H1 (cell line): ENCODE measurements at places on chromosomes 2 and 18. TPM values are rescaled to one million over a fixed set of nuclear protein-coding genes. Genes with fewer than 3 reads are reported as not detected.
A peak's percentile ranks its signal among the peaks of the same experiment; 100 is the strongest.

Gene KCNG2
- polyA plus RNA-seq: 0.71 and 0.74 TPM in 2 replicates

Gene DPP4
- 1.0 and 1.3 TPM in 2 replicates for polyA plus RNA-seq

Gene FAM110C
- polyA plus RNA-seq: 3.4 and 4.8 TPM in 2 replicates

Gene LRPPRC
- polyA plus RNA-seq: 43.4 and 43.8 TPM in 2 replicates

Gene CDCA7
- 62.2 and 64.4 TPM in 2 replicates for polyA plus RNA-seq

Gene PDIA6
- 140 and 181 TPM in 2 replicates for polyA plus RNA-seq

Gene STEAP3
- polyA plus RNA-seq: 27.9 and 40.1 TPM in 2 replicates

Gene PSTPIP2
- 0.93 and 1.8 TPM in 2 replicates for polyA plus RNA-seq

DNA sequence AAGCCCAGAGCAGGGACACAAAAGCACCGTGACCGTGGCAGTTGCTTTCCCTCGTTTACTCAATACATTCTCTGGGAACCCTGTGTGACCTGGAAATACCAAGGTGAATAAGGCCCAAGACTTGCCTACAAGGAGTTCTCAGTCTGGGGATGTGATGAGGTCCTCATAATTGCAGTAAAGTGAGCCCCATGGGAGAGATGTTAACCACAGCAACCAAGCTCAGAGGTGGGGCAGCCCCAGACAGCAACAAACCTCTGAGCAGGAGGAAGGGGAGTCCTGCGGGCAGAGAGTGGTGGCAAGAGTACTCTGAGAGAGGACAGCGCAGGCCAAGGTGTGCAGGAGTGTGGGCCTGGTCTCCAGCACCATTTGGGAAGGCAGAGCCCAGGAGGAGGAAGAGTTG is 91.6 kb downstream of the TTC32 start:
- DNase-seq: no peak
- no peaks in the 10 kb centered on the region for H3K4me1 ChIP-seq
- no peaks in the 10 kb centered on the region for H3K36me3 ChIP-seq
- no peak overlapping the region for H3K27ac ChIP-seq
- no peak overlapping the region for H3K4me3 ChIP-seq

DNA sequence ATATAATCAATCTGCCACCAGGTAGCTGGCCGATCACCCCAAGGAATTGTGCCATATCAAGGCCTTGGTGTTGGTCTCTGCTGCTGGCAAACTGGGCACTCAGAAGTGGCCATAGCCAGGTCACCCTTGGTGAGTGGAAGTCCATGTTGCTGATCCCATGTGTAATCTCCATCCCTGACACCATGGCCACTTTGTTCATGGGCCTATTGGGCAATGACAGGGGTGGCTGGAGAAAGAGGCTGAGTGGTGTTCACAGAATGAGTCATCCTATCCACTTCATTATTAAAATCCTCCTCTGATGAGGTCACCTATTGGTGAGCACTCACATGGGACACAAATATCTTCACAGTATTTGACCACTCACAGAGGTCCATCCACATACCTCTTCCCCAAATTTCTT is 26.7 kb upstream of the CD226 start:
- H3K27me3 ChIP-seq: no peaks in the 10 kb centered on the region
- H3K4me1 ChIP-seq: no peaks in the 10 kb centered on the region
- no peak overlapping the region for H3K4me3 ChIP-seq
- no peak for DNase-seq

DNA sequence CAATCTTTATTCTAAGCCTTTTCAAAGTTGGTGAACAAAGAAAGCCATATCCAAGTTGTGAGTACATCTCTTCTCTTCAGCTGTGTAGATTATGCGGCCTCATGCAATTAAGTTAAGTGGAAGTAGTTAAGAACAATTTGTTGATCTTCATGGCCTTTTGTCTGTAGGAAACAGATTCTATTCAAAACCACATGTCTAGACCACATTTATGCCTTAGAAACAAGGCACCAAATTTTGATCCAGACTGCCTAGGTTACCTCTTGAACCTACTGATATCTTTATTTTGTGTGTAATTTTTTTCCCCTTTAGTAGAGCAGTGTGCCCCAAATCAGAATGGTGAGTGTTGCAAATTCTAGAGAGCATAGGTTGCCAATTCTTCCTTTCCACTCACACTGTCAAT is 101.6 kb upstream of the CERS6 start:
- DNase-seq: no peak
- H3K27me3 ChIP-seq: no peaks in the 10 kb centered on the region
- no peak overlapping the region for H3K4me3 ChIP-seq

GRCh38 chr2:72545790-72546189 is 280.0 kb downstream of the EXOC6B start:
- H3K4me1 ChIP-seq: no peaks in the 10 kb centered on the region
- no peaks in the 10 kb centered on the region for H3K27me3 ChIP-seq
- no peak for DNase-seq
- no peak overlapping the region for H3K4me3 ChIP-seq
- H3K36me3 ChIP-seq: no peaks in the 10 kb centered on the region
- H3K27ac ChIP-seq: no peak overlapping the region

GRCh38 chr2:162333968-162334367 is 10.0 kb upstream of the GCA start:
- H3K36me3 ChIP-seq: no peaks in the 10 kb centered on the region
- H3K27ac ChIP-seq: no peak overlapping the region
- no peaks in the 10 kb centered on the region for H3K4me1 ChIP-seq

- no peak overlapping the region for H3K27ac ChIP-seq
- no peak overlapping the region for H3K4me3 ChIP-seq
- no peaks in the 10 kb centered on the region for H3K27me3 ChIP-seq
Measured at GRCh38 chr2:21175895-21176646, 52.3 kb downstream of the TDRD15 start.

DNA sequence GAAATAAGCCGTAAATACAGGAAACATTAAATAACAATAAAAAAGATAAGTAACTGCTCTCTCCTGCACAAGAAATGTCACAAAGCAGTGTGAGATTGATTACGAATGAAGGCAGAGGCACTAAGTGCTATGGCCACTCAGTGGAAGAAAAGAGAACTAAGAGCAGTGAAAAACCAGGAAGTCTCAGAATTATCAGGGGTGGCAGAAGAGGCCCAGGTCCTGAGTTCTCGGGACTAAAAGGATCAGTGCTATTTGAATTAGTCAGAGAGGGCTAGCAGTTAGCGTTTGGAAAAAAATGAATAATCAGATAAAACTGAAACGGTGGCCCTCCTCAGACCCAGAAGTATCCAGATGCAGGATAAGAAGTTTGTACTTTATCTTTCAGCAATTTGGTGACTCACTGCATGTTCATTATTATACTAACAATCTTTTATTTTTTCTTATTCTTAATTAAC is 367.1 kb downstream of the ZEB2 start:
- H3K27me3 ChIP-seq: no peaks in the 10 kb centered on the region
- H3K4me1 ChIP-seq: no peaks in the 10 kb centered on the region
- H3K4me3 ChIP-seq: no peak overlapping the region

DNA sequence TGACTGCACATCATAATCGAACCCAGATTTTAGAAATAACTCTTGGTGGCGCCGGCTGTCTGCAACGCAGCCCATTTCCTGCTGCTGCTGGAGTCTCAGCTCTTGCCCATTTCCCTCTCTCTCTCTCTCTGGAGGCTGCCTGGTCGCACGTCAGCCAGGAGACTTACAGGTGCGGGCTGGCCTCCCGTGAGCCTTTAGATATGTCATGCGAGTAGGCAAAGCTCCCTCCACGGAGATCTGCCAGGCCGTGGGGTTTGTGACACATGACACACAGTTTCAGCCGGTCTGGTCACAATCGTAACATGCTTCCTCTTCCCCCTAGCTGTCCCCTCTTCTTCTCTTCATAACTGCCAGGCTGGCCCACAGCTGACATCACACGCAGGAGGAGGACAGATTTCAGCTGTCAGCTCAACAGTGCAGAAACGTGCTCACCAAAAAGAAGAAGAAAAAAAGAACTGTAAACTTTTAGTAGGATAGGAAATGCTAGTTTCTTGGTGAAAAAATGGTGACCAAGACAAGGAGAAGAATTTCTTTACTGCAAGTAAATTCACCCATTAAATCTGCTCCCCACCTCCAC is 489.3 kb downstream of the ZNF516 start:
- H3K4me1 ChIP-seq: no peaks in the 10 kb centered on the region
- no peak overlapping the region for H3K27ac ChIP-seq
- DNase-seq: no peak
- no peaks in the 10 kb centered on the region; the same call in 1 of the 2 replicates for H3K36me3 ChIP-seq

DNA sequence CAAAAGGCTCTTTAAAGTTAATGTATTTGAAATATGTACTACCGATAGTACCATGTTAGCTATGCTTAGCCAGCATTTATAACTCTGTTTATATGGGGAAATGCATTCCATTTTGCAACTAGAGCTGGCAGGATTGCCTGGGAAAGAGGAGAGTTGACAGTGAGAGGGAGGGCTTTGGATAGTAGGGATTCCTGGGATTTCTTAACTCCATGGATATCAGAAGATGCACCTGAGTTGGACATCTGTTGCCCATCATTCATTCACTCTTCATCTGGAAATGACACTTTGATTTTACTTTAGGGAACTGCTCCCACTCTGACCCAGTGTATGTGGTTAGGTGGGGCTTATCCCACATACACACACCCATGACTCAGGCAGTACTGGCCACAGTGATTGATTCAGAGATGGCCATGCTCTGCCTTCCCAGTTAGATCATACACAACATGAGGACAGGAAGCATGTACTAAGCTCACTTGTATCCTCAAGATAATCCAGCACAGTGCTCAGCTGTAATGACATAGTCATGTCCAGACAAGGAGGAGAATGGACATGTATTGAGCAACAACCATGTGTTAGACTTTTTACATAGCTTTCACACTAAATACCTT is 248.8 kb downstream of the MREG start:
- H3K36me3 ChIP-seq: no peaks in the 10 kb centered on the region
- H3K27ac ChIP-seq: no peak overlapping the region
- no peak for DNase-seq
- H3K4me3 ChIP-seq: no peak overlapping the region
- H3K4me1 ChIP-seq: no peaks in the 10 kb centered on the region

DNA sequence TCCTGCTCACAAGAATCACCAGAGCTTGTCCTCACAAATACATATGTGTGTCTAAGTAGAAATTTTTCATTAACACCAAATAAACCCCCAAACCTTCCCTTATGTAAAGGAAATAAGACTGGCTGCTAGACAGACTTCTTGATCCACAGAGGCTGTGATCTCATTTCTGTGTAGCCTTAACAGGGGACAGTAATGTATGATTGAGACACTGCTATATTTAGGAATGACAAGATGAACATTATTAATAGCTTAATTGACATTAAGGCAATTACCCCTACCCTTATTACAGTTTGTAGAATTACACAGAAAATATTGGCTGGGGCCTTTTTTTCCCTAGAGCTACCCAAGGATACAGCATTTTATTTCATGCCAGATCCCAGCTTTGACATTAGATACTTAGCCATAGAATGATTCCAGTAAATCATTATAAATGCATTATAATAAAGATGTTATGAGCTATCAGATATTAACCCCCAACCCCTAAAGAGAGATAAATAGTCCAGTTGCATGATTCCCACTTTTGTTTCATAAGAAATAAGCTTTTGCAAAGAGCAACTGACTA is 392.1 kb upstream of the HNRNPA3 start:
- H3K36me3 ChIP-seq: no peaks in the 10 kb centered on the region
- H3K27ac ChIP-seq: no peak overlapping the region
- no peak overlapping the region for H3K4me3 ChIP-seq
- H3K27me3 ChIP-seq: no peaks in the 10 kb centered on the region
- no peak for DNase-seq

- H3K27ac ChIP-seq: no peak overlapping the region
- peaks cover 3% of the 10 kb centered on the region; the same call in 1 of the 2 replicates for H3K4me1 ChIP-seq
- no peaks in the 10 kb centered on the region for H3K36me3 ChIP-seq
- H3K4me3 ChIP-seq: no peak overlapping the region
Measured at GRCh38 chr2:88187038-88187676, 17.0 kb downstream of the THNSL2 start.

DNA sequence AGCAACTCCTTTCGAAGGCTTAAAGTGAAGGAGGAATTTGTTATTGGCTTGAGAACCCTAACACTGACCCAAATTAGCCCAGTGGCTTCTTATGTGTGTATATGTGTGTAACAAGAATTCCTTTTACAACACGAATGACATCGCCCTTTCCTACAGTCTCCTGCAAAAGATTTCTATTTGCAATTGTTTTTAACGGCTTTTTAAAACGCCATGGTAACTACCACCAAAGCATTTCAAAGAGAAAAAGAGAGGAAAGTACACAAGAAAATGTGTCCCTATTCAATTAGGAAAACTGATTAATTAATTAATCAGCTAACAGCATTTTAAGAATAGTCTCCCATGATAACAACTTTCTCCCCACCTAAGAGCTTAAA is 58.1 kb downstream of the PAX3 start:
- peak overlapping the region; percentile 53; the same call in 1 of the 2 replicates for H3K4me3 ChIP-seq
- peaks cover 12% of the 10 kb centered on the region for H3K4me1 ChIP-seq
- no peak overlapping the region for H3K27ac ChIP-seq
- no peaks in the 10 kb centered on the region for H3K36me3 ChIP-seq
- H3K27me3 ChIP-seq: no peaks in the 10 kb centered on the region; the same call in 1 of the 2 replicates

GRCh38 chr2:204172145-204172600 is 235.6 kb downstream of the ICOS start:
- no peaks in the 10 kb centered on the region for H3K36me3 ChIP-seq
- H3K4me3 ChIP-seq: no peak overlapping the region
- H3K27me3 ChIP-seq: no peaks in the 10 kb centered on the region
- no peak for DNase-seq
- H3K27ac ChIP-seq: no peak overlapping the region

- no peaks in the 10 kb centered on the region for H3K4me1 ChIP-seq
- H3K4me3 ChIP-seq: no peak overlapping the region
- no peaks in the 10 kb centered on the region for H3K27me3 ChIP-seq
- no peak overlapping the region for H3K27ac ChIP-seq
Measured at GRCh38 chr2:158337018-158337417, 119.5 kb downstream of the CCDC148 start.

DNA sequence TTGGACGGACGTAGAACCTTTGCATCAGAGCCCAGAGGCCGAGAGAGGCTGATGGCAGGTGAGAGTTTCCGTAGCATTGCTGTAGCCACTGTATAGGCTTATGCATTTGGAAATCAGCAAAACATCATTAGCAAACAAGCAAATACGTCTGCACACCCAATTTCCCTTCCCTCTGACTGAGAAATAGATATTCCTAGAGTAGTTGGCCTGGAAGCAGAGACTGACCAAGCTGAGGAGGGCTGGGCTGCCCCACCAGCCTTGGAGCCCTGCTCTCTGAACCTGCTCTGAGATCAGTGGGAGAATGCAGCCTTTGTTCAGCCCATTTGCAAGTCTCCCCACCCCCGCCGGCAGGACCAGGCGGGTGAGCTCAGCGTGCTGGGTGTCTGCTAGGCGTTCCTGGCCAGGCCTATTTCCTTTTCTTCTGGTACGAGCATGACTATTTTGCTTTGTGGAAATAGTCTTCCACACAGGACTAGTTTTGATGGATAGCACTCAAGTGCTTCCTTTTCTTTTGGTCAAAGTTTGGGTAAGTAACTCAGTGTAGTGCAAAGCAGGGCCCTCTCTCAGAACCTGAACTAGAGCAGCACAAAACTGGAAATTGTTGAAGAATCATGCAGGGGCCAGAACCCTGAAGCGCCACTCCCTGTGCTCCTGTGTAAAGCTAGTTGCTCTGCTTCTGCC is 21.9 kb upstream of the RNF149 start:
- H3K36me3 ChIP-seq: no peaks in the 10 kb centered on the region
- no peaks in the 10 kb centered on the region for H3K27me3 ChIP-seq
- H3K4me1 ChIP-seq: peaks cover 11% of the 10 kb centered on the region
- DNase-seq: no peak
